ENCODE measurements at places on chromosomes 1 and 21.

DNA sequence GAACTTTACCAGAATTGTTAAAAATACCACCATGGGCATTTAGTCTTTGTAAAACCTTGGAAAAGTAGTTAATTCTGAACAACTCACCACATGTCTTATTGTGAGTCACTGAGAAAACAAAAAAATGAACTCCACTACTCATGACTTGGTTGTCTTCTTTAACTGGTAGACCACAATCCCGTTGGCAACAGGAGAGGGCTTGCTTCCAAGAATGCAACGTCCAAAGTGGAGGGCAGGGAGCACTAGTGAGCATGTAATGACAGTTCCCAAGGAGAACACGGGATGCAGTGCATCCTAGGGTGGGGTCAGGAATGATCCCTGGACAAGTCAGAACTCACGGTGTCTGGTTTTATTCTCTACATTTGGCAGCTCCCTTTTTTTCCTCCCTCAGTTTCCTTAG, 15.2 kb upstream of the HMCN1 start:
- DNase-seq, result peak; percentile 85

GRCh38 chr1:65979136-65980044, 186.7 kb downstream of the PDE4B start:
- DNase-seq, result peak; percentile 14

DNA sequence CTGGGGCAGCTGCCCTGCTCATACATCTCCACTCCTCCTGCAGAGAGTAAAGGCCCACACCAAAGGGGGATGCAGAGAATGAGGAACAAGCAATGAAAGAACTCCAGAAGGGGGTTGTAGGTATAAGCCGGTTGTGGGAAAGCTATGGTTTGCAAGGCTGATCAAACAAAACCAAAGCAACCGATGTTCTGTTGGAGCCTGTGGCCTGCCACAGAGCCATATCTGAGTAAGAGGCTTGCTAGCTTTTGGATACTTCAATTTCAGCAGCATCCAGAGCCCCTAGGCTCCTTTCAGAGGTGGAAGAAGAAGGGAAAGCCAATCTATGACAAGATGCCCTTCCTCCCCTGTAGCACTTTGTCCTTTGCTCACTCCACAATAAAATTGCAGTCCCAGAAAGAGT, 163.2 kb downstream of the RRAGC start:
- no peak for DNase-seq

GRCh38 chr1:202046227-202046626, 35.8 kb downstream of the ELF3 start:
- no peak for DNase-seq

DNA sequence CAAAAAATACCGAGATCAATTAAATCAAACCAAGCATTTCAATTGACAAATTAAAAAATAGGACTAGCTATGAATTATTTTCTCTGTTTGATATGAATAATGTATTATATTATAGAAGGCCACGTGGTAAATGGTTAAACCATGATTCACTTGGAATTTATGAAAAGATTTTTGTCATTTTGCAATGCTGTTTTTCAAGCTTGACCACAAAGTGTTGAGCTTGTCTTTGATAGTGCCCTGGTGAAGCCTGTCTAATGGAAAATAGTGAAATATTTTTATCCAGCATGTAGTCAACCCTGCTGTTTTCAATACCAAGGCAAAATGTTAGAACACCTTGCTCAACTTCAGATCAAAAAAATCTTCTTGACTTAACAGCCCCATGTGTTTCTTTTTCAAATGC, 288.0 kb upstream of the PRMT6 start:
- peak; percentile 2 for DNase-seq
